ENCODE measurements at places on chromosomes 11 and 22.

GRCh38 chr11:114447892-114448291 is 8.6 kb downstream of the REXO2 start:
- DNase-seq, result no peak

DNA sequence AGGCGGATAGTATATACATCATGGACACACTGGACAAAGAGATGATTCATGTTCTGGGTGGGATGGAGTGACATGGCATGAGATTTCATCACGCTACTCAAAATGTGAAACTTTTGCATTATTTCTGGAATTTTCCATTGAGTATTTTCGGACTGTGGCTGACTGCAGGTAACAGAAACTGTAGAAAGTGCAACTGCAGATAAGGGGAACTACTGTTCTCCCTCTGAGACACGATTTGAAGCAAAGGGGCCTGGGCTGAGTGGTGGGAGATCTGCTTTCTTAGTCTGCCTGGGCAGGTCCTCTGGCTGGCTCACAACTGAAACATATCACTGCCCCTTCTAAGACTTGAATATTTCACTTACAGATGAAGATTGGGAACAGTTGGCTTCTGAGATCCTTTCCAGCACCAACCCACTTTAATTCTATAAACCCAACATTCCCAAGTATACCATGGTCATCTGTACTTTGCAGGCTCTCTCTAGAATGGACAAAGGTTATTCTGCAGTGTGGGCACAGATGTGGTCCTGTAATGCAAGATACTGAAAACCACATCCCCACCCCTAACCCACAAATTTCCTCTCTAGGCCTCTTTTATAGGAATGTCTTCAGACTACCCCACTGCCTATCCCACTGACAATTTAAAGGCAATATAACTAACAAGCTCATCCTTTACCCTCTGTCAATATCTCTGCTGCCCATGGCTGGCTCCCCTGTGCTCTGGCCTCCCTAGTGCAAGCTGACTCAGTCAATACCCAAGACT is 121.1 kb downstream of the KCNC1 start:
- DNase-seq, result no peak

- no peak for DNase-seq
Measured at GRCh38 chr11:130779943-130780342, 136.3 kb downstream of the SNX19 start.

GRCh38 chr22:47310601-47311000 is 548.2 kb downstream of the TBC1D22A start:
- no peak for DNase-seq

- no peak for DNase-seq
Measured at GRCh38 chr11:102389253-102389652, 42.2 kb downstream of the BIRC2 start.

DNA sequence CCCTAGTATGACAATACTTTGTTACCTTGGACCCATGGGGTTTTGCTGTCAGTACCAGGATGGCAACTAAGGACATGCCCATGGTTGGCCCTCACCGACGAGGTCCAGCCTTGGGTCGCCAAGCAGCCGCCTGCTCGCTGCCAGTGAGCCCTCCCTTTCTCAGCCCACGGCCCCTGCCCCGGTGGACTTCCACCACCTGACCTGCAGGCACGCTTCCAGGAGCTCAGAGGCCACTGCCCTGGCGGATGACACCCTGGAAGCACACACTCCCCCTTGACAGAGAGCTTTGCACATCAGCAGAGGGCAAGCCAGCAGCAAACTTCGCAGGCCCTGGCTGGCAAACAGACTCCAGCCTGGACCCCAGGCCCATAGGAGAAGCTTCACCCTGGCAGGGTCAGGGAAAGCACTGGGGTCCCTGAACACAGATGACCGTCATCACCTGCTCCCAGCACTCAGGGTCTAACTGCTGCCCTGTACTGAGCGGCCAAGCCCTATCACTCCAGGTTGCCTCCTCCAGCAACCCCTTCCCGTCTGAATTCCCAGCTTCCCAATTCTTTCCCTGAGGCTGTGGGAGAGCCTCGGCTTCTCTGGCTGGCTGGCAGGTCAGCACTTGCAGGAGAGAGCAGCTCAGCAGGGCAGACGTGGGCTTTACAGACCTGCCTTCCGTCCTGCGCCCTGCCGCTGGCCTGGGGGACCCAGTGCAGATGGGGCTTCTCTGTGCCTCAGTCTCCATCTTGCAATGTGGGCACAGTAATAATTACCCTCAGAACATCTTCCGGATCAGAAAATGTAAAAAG is 2.7 kb upstream of the PPARA start:
- no peak for DNase-seq

DNA sequence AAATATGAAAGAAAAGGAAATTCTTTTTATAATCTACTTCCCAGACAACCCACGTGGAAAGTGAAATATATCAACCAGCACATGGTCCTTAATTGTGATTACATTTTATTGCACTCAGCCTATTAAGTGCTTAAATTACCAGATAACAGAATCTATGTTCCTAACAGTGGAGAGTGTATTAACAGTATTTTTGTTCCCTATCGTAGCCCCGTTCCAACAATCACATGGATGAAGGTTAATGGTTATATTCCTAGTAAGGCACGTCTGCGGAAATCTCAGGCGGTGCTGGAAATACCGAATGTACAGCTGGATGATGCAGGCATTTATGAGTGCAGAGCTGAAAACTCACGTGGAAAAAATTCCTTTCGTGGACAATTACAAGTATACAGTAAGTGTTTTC is 626.1 kb upstream of the ARHGAP42 start:
- DNase-seq, result no peak

- no peak for DNase-seq
Measured at GRCh38 chr11:2551131-2551530, 106.3 kb downstream of the KCNQ1 start.

- no peak for DNase-seq
Measured at GRCh38 chr11:133661846-133662245, 129.5 kb upstream of the OPCML start.

DNA sequence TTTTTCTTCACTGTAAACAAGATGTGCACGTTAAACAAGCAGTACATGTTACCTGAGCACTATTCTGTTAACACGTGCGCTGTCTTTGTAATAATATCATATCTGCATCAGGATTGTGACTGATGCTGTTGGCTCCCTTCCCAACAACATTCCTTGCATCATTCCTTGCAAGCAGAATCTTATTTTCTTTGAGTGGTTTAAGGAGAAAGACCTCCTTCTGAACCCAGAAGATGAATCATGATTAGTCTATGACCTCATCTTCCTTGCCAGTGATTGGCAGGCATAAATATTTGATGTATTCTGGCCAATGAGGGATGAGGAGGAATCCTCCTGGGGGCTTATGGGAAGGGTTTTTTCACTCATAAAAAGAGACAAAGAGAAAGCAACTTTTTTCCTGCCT is 46.2 kb downstream of the C11orf71 start:
- DNase-seq, result no peak

GRCh38 chr22:35703861-35704584 is 13.6 kb upstream of the APOL5 start:
- DNase-seq, result no peak

GRCh38 chr11:80186692-80187091 is 745.9 kb upstream of the TENM4 start:
- no peak for DNase-seq

DNA sequence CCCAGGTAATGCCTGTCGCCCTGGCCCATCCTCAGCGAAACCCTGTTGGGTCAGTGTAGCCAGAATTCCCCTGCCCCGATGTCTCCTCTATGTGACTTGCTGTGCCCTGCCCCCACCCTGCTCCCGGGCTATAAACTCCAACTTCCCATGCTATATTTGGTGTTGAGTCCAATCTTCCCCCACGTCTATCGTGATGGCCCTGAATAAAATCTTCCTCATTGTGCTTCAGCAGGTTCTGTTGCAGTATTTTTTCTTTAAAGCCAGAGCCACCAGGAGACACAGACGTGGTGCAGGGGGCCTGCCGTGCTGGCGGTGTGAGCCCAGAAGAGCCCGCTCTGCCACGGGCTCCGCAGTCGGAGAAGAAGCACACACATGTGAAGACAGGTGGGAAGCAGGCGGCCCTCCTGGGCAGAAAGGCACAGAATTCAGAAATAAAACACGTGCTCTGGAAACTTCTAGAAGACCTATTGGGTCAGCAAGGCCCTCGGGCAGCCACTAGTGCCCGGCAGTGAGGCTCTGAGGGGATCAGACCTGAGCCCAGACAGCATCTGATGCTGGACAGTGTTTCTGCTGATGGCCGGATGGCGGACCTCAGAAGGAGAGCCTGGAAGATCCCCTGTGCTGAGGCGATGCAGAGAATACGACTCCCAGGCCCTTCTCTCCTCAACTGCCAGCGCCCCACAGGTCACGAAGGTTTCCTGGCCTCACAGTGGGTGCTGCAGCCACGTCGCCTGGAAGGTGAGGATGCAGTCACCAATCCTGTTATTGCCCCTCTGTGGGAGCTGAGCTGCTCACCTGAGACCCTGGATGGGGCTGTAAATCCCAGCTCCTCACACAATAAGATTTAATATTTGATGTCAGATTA is 501.9 kb downstream of the BRD1 start:
- no peak for DNase-seq

DNA sequence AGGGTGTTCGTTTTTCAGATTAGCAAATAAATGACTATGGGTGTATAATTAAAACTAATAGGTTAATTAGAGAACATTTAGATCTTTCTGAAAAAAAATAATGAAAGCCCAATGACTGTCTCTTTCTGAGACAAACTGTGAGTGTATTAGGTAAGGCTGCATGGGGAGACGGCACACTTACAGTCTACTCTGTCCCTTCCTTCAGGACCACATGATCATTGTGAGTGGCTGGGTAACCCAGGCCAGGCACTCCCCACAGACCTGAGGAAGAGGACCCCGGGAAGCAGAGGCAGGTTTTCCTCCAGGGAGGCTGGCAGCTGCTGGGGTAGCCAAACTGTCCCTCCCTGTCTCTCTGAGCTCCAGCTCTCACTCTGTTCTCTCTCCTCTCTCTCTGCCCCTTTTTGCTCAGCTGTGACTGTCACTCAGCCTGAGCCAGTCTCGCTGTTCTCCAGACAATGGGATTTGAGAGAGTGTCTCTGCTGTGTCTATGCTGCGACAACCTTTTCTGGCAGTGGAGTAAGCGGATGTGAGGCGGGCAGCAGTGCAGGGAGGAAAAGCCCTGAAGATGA is 83.1 kb upstream of the NCAM1 start:
- no peak for DNase-seq

DNA sequence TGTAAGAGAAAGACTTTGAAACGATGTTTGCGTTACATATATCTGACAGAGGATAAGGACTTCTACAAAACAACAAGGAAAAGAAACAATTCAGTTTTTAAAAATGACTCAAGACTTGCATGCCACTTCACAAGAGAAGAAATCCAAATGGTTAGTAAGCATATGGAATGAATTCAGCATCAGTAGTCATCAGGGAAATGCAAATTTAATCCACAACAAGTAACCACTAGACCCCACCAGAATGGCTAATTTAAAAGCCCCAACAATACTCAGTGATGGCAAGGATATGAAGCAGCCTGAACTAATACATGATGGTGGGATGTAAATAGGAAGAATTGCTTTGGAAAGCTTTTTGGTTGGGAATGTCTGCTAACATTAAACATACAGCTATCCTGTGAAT is 142.6 kb downstream of the ATXN10 start:
- no peak for DNase-seq

GRCh38 chr11:2213890-2214526 is 42.4 kb upstream of the TH start:
- DNase-seq, result no peak

GRCh38 chr11:130103296-130103814 is 33.7 kb downstream of the APLP2 start:
- DNase-seq, result no peak

GRCh38 chr11:72244361-72245262 is 636 bp upstream of the PHOX2A start:
- DNase-seq, result no peak

DNA sequence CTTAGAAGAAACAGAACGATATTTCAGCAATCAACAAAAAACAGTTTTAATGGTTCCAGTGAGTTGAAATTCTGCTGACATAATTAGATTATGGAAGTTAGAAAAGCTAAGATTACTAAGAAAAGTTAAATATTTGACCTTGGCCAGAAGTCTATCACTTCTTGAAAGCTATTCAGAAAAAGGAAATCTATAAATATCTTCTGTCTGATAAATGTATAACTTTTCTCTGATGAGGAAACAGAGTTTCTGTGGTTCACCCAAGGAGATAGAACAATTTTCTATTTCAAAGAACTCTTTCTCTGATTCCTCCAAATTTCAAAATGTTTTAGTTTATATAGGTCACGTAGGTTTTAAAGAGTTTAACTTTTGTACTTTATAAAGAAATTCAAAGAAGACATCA is 438.4 kb upstream of the CHORDC1 start:
- no peak for DNase-seq

- DNase-seq, result no peak
Measured at GRCh38 chr22:27866135-27867084, 52.6 kb downstream of the PITPNB start.

DNA sequence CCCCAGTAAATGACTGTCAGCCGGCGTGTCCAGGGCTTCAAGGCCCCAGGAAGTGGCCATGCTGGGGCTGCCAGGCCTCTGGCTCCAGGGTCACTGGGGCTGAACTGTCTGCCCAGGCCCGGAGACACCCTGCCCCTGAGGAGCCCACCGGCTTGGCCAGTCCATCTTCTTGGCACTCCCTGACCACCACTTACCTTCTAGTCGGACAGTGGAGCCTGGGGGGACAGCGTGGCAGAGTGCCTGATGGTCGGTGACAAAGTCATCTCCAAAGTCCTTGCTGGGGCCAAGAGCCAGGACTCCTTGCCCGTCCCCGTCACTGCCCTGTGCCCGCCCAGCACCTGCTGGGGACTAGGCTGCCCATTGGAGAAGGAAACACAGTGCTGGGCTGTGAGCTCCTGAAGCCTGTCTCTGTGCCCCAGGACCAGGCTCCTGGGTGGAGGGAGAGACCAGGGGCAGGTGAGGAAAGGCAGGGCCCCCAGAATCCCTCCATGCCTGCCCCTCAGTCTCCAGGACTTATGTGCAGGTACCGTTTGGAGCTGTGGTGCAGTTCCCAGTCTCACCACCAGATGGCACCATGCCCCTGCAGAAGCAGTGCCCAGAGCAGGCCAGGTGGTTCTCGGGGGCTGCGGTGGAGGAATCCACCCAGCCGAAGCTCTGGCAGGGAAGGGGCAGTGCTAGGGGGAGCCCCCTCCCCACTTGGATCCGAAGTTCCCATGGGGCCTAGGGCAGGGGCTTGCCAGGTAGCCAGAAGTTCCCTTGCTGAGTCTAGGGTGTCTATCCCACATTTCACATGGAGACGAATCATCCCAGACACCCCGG is 6.0 kb upstream of the CCDC188 start:
- peak; percentile 91 for DNase-seq

DNA sequence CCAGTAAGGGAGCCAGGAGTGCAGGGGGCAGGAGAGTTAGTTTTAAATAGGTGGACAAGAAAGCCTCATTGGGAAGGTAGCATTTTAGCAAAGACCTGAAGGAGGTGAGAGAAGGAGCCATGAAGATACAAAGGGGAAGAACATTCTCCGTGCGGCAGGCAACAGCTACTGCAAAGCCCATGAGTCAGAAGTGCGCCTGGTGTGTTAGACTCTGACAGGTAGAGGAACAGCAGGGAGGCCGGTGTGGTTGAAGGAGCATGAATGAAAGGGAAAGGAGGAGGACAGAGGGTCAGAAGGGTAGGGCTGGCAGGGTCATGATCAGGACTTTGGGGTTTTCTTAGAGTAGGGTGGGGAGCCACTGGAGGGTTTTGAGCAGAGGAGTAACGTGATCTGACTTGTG is 34.5 kb upstream of the PAMR1 start:
- DNase-seq, result no peak

All from activated CD4-positive, alpha-beta T cell treated with anti-CD3 and anti-CD28 coated beads, Interleukin-2, amount 50 U/mL, for 48 hours (primary cell).